ENCODE measurements at places on chromosomes 3 and 15.

- DNase-seq: no peak
Observed at GRCh38 chr3:161043336-161044035, 61.7 kb downstream of the B3GALNT1 start.

GRCh38 chr3:7309641-7310102 is 448.8 kb downstream of the GRM7 start:
- DNase-seq: no peak

GRCh38 chr3:151753846-151754245 is 20.1 kb downstream of the AADACL2 start:
- DNase-seq: no peak

GRCh38 chr3:178367817-178368617 is 168.2 kb upstream of the KCNMB2 start:
- no peak for DNase-seq

GRCh38 chr3:65996589-65996988 is 42.1 kb downstream of the MAGI1 start:
- DNase-seq: no peak

DNA sequence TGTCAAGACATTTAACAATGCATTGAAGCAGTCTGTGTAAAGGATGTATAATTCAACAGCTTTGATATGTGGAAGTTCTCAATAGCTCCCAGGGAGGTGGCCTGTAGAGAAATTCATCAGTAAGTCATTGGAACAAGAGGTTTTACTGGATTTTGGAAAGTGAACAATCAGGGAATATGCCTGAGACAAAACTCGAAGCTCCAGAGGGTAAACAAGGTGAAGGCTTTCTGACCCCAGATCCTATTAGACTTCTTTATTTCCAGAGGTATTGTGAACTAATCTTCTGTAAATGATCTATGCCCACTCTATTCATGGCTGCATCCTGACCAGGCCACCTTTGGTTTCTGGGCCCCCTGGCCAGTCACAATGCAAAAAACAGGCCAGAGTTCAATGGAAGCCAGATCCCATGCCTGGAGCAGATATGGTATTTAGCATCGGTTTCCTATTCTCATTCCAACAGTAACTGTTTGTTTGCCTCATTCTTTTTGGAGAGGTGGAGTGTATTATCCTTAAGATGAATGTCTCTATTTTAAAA is 177.3 kb downstream of the SATB1 start:
- no peak for DNase-seq

DNA sequence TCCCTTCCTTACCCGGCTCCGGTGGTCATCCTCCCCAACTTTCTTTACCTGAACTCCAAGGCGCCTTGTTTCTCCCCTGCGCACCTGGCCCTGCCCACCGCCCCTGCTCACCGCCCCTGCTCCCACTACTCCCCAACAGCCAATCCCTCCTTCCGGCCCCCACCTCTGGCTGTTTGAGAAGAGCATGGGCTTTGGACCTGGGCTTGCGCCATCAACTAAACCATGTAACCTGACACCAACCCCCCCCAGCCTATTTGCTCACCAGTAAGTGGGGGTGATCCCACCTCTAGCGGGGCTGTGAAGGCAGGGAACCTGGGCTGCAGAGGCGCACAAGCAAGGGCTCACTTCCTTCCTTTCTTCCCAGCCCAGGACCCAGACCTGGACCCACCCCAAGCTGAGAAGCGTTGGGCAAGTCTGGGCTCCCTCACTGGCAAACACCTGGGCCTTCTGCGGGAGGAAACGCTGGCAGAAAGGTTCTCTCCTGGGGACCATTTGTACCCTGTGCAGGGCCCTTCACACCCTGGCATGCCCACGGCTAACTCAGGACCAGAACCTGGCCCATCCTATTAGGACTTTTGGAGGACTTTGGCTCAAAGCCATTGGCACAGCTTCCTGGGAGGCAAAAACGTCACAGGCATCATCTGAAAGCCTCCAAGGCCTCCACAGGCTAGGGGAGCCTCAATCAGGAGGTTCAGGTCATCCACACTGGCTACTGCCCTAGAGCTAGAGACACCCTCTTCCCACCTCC is at the start of gene PLXNB1:
Gene PLXNB1 (minus strand): TSS at position 127 of the 748 bp plus-strand sequence. CDS start 5,475 bp downstream, outside the sequence.
- DNase-seq: no peak

DNA sequence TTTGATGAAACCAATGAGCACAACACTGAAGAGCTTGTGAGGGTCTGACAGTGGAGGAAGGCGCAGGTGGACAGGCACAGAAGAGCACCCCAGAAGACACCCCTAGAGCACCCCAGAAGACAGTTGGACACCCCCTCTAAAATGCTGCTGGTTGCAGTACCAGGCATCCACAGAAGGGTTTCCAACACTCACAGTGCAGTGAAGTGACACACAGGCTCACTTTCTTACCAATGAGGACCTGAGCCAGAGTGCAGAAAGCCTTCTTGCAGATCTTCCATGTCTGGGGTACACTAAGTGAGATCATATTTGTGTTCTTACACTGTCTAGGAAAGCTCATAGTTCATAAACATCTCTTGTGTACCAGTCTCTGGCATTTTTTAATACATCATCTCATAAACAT is 27.6 kb downstream of the CCNL1 start:
- no peak for DNase-seq

- no peak for DNase-seq
Observed at GRCh38 chr3:179015551-179016020, 56.0 kb downstream of the ZMAT3 start.

DNA sequence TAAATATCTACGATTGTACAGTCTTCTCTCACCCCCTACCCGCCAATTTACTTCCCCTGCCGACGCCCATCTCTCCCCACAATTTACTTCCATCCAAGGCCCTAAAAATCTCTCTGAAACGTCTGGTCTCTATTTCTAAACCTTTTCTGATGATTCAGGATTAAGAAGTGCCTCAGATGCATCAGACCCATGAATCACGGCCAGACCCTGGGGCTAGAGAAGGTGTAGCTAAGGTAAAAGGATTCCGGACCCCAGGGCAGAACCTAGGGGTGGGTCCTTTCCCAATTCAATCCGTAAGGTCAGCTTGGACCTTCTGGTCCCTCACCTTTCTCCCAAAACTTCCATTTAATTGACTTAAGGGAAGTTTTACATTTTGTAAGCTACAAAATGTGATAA is 46.4 kb downstream of the LRIG1 start:
- DNase-seq: no peak

GRCh38 chr3:15831927-15832326 is 34.1 kb upstream of the ANKRD28 start:
- DNase-seq: no peak

- no peak for DNase-seq
Observed at GRCh38 chr3:192481638-192482037, 245.7 kb downstream of the FGF12 start.

GRCh38 chr15:50117431-50118027 is 1.5 kb downstream of the ATP8B4 start:
- no peak for DNase-seq

GRCh38 chr3:11624161-11624560 is 19.6 kb downstream of the VGLL4 start:
- no peak for DNase-seq

DNA sequence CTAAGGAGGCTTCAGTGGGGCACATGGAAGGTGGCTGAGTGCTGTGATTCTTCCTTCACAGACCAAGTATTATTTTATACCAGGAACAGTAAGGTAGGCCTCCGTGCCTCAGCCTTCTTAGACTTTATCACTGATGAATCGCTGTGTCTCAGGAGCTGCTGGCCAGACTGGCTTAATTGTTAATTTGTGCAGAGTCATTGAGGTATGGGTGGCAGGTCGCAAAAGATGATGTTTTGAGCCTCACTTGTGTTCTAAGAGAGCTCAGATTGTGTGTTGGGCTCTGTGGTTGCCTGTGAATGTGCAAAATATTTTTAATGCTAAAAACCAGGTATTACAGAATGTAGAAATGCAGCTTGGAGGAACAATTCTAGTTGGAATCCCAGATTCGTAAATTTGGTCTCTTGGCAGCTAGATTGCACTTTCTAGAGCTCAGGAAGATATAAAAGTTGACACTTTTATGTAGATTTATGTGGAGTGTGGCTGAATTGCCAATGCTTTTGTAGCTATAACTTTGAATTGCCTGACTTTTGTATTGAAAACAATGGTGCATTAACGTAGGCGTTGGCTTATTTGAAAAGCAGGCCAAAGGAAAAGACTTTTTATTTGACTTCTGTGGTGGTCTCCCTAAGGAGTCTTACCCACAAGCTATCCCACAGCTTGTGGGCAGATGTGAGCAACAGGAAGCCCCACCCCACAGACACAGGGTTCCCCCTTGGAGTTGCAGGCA is 53.4 kb downstream of the LARS2 start:
- no peak for DNase-seq

GRCh38 chr3:58948018-58948417 is 101.8 kb downstream of the CFAP20DC start:
- DNase-seq: no peak

DNA sequence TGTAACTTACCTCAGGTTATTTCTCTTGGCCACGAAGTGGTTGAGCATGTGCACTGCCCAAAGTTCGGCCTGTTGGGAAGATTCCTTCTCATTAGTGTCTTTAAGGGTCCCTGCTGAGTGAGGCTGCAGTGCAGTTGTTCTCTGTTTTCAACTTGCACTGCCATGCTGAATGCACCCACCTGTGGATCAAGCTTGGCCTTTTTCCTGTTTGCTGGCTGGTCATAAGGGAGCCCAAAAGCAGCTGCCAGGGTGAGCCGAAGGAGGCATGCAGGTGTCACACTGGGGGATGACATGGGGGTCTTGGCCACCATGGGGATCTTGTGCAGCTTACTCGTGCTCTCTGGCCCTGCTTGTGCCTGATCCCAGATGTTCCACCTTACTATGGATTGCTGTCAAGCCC is 46.1 kb upstream of the RAF1 start:
- no peak for DNase-seq

DNA sequence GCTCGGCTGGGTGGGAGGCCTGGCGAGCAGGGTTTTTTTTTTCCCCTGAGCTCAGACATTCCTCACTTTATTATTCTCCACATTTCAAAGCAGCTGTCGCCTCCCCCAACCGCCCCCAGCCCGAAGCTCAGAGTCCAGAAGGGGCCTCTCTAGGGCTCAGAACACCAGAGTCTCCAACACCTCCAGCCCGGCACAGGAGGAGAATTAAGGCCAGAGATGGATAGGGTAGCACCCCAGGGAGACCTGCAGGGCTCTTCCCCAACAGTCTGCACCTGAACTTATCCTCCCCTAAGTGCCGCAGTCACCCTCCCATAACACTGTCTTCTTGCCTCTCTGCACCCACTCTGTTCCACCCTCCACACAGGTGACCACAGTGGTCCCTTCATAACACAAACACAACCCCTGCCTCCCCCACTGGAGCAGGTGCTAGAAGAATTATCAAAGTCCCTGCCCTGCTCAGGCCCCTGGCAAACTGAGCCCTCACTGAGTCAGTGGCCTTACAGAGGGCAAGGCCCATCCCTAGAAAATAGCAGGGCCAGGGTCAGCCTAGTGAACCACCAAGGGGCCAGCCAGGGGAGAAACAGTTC is 14.1 kb downstream of the MYL3 start:
- DNase-seq: no peak

DNA sequence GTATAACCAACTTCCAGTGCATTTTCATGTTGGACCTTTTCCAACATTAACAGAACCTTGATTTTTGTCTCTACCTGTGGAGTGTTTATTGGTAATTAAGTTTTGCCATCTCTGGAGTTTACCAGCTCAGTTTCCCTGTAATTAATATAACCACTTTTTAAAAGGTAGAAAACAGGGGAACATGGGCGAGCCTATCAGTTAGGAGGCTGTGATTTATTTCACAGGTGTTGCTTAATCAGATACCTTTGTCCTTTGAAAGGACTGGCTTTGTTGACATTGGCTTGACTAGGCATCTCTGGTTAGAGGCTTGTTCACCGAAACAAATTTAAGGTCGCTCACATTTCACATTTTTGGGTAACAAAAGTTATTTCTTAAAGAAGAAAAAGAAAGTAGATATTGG is 622 bp downstream of the NAALADL2 start:
- DNase-seq: no peak

GRCh38 chr3:169966951-169967915 is 626 bp downstream of the SEC62 start:
- DNase-seq: peak; percentile 75

DNA sequence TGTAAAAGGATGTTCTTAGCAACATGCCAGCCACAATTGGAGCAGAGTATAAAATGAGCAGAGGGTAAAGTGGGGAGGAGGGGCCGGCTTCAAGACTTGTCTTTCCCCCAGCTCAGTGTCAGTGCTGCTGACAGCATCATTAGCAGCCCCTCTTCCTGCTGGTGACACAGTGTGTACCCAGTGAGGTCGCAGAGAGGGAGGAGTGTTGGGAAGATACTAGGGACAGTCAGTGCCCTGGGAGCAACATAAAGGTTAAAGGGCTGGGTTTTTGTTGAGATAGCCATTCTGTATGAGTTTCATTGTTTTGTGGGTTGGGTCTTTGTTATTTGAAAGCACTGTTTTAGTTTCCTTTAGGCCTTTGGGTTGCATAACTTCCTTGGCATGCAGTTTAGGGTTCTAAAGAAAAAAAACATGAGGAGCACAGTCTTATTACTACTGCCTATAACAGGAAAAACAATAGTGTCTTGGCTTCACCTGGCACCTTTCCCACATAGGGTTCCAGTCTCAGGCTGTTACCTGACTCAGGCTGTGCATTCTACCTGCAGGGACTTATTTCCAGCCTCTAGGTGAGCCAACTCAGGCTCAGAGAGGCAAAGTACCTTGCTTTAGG is 94.1 kb upstream of the SKOR1 start:
- no peak for DNase-seq

DNA sequence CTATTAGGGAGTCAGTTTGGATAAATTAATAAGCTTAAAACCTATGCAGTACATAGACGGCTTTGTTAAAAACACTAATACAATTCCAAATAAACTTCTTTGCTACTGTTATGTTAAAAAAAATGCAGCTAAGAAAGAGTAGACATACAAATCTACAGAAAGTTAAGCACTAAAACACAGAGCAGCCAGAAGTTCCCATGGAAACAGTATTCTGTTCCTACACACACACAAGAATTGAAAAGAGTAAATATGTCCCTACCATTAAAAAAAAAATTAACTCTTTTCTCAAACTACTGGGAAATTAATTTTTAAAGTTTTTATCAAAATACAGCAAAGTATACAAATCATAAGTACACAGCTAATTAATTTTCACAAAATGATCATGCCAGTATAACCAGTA is 71.6 kb downstream of the CLASP2 start:
- no peak for DNase-seq

DNA sequence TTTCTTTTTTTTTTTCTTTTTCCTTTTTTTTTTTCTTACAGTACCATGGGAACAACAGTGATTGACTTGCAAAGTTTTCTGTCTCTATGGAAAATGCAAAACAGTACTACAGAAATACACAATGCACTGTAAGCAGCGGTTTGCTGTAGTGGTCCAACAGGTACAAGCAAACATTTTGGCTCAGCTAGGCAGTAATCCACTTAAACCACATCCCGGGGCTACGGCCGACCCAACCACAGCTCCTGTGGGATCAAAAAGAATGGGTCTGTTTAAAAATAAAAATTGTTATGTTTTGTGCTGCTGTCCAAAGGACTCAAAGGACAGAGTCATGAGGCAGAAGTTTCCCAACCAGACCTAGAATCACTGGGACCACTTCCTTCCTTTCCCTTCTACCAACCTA is 667.1 kb upstream of the ADAMTS9 start:
- no peak for DNase-seq

- no peak for DNase-seq
Observed at GRCh38 chr3:59263152-59263551, 213.3 kb upstream of the CFAP20DC start.

- no peak for DNase-seq
Observed at GRCh38 chr3:124492824-124493223, 237.4 kb upstream of the UMPS start.

Data from activated naive CD4-positive, alpha-beta T cell (primary cell).